Skeletal muscle tissue (tissue), 5 donors: ENCODE measurements at places on chromosomes 4 and X. TPM values are rescaled to one million over a fixed set of nuclear protein-coding genes. Genes with fewer than 3 reads are reported as not detected.

MAGEC1 gene
- not detected for total RNA-seq

ZIC3 gene
- not detected for total RNA-seq

GAB3 gene
- total RNA-seq: 5.7 TPM

C4orf17 gene
- total RNA-seq: not detected

LRCH2 gene
- 3.1 TPM for total RNA-seq

UGT2B10 gene
- 0.52 TPM for total RNA-seq

ZNF711 gene
- total RNA-seq: 15.7 TPM

WDR17 gene
- 1.0 TPM for total RNA-seq

DGAT2L6 gene
- total RNA-seq: not detected

REST gene
- 21.4 TPM for total RNA-seq

SYTL4 gene
- total RNA-seq: 2.6 TPM

EREG gene
- total RNA-seq: not detected

TEX13B gene
- total RNA-seq: not detected

PLAC1 gene
- not detected for total RNA-seq

RS1 gene
- total RNA-seq: under 0.01 TPM

DHRSX gene
- total RNA-seq: 9.9 TPM

SPIN4 gene
- 8.9 TPM for total RNA-seq

GAGE2A gene
- not detected for total RNA-seq

POU3F4 gene
- not detected for total RNA-seq

AGTR2 gene
- total RNA-seq: 40.2 TPM

PNMA5 gene
- total RNA-seq: under 0.01 TPM

SMR3B gene
- total RNA-seq: not detected

UTP3 gene
- total RNA-seq: 13.6 TPM

ZFX gene
- 29.7 TPM for total RNA-seq

MAGEA1 gene
- not detected for total RNA-seq

DCHS2 gene
- total RNA-seq: 18.3 TPM

CMC4 gene
- total RNA-seq: 6.8 TPM

PAGE2B gene
- total RNA-seq: not detected

MAGEA12 gene
- total RNA-seq: not detected

NUDT10 gene
- 1.0 TPM for total RNA-seq

ABCB7 gene
- total RNA-seq: 25.6 TPM

LEF1 gene
- total RNA-seq: 4.7 TPM

ASMTL gene
- 13.6 TPM for total RNA-seq

STK32B gene
- 5.7 TPM for total RNA-seq

IGFBP7 gene
- 66.8 TPM for total RNA-seq

TBC1D9 gene
- 22.4 TPM for total RNA-seq

CT45A10 gene
- total RNA-seq: not detected

GPR143 gene
- 0.52 TPM for total RNA-seq

NUDT11 gene
- total RNA-seq: 3.7 TPM

VCX2 gene
- total RNA-seq: not detected

TLR10 gene
- 0.52 TPM for total RNA-seq

LUZP4 gene
- total RNA-seq: not detected

SH2D1A gene
- 1.0 TPM for total RNA-seq

PHEX gene
- 4.2 TPM for total RNA-seq

WDR44 gene
- 50.1 TPM for total RNA-seq

NXT2 gene
- 8.4 TPM for total RNA-seq

PACRGL gene
- total RNA-seq: 17.2 TPM

CCDC158 gene
- 1.0 TPM for total RNA-seq
